ENCODE measurements at places on chromosomes 2 and 18. TPM values are rescaled to one million over a fixed set of nuclear protein-coding genes. Genes with fewer than 3 reads are reported as not detected.

Gene TFCP2L1
- 0.06 TPM for total RNA-seq

Gene ORC4
- total RNA-seq, result 26.8 TPM

Gene LIMS4
- 0.77 TPM for total RNA-seq

Gene GCA
- 16.1 TPM for total RNA-seq

Gene ACTR3
- 626 TPM for total RNA-seq

Gene TMEM247
- not detected for total RNA-seq

Gene CD8A
- total RNA-seq, result 756 TPM

Gene CCL20
- total RNA-seq, result not detected

Gene HOXD12
- total RNA-seq, result not detected

Gene DNAH7
- not detected for total RNA-seq

Gene CNOT9
- total RNA-seq, result 111 TPM

Gene SUPT7L
- total RNA-seq, result 34.8 TPM

Gene C2orf66
- not detected for total RNA-seq

Measured in activated CD8-positive, alpha-beta memory T cell treated with anti-CD3 and anti-CD28 coated beads, Interleukin-2, amount 10 ng/mL, durations not matched to agents 7 days and 5 days (primary cell).